Inflammatory macrophage treated with lipopolysaccharide for 1 hour (primary cell): ENCODE measurements at places on chromosomes 12 and 14.

- DNase-seq = peak; percentile 2
These were observed at the start of gene CLEC14A for GRCh38 chr14:38255673-38256532. TSS of gene CLEC14A (minus strand) at chr14:38256093. CDS start at chr14:38256022, 71 bp downstream.

DNA sequence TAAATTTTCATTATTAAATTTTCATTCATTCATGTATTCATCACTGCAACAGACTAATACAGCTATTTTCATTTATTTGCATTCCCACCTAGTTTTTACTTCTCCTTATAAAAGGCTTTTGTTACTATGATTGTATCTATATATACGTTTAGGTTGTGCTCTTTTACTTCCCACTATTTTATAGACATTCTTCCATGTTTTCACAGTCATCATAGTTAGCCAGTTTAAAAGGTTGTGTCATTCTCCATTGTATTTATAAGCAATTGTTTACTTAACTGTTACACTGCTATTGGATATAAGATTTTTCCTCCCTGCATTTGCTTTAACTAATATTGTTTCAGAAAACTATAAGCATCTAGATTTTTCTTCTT is 12.0 kb downstream of the ABHD12B start:
- DNase-seq = no peak

DNA sequence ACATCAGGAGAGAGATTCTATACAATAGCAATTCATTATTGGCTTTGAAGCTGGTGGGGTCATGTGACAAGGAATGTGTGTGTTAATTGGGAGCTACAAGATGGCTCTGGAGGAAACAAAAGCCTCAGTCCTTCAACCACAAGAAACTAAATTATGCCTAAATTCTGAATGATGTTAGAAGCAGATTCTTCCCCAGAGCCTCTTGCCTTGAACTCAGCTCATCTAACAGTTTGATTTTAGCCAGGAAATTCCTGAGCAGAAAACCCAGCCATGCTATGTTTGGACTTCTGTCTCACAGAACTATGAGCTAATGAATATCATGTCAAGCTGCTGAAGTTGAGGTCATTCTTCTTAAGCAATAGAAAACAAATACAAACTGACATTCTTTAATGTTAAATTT is 274.7 kb downstream of the SLC6A15 start:
- no peak for DNase-seq

GRCh38 chr12:64890873-64891468 is 66.5 kb downstream of the TBC1D30 start:
- peak; percentile 48 for DNase-seq

DNA sequence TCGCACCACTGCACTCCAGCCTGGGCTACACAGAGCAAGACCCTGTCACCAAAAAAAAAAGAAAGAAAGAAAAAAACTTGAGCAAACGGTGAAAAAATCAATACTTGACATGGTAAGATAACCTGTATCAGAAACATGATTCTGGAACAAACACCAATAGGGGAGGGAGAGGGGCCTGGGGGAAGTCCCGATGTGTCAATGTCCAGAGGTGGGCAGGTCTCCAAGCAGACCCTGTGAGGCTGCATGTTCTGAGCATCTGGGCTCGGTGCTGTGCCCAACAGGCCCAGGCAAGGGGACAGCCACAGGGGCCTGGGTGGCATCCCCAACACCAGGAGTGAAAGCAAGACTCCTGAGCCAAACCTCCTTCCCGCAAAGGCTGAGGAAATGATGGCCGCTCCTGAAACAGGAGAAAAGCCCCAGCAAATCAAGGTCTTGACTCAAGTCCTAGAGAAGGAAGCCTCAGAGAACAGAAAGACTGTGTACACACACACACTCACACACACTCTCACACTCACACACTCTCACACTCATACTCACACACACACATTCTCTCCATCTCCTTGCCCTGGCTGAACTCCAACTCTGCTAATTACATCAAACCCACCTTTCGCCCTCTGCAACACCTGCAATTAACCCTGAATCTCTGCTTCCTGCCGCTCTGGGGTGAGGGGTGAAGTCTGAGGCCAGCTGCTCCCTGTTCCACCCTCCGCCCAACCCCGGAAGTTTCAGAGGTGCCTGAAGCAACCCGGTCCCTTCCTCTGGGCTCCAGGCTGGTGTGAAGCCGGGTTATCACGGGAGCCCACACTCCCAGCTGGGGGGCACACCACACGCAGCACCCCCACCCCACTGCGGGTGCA is 20.4 kb downstream of the CCDC88C start:
- peak; percentile 38 for DNase-seq

- peak; percentile 87 for DNase-seq
These were observed 59.0 kb upstream of the ARID2 start for GRCh38 chr12:45670346-45671065.

GRCh38 chr14:101732118-101732517 is 29.4 kb upstream of the PPP2R5C start:
- DNase-seq = peak; percentile 81

GRCh38 chr12:46370380-46370734 is 2.2 kb downstream of the SLC38A2 start:
- DNase-seq = no peak

DNA sequence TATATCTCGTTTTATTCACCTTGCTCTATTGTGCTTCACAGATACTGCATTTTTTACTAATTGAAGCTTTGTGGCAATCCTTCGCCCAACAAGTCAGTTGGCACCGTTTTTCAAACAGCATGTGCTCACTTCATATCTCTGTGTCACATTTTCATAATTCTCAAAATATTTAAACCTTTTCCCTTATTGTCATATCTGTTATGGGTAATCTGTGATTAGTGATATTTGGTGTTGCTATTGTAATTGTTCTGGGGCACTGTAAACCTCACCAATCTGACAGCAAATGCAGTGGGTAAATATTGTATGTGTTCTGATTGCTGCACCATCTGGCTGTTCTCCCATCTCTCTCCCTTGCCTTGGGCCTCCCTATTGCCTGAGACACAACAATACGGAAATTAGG is 191.3 kb downstream of the BTG1 start:
- DNase-seq = no peak

DNA sequence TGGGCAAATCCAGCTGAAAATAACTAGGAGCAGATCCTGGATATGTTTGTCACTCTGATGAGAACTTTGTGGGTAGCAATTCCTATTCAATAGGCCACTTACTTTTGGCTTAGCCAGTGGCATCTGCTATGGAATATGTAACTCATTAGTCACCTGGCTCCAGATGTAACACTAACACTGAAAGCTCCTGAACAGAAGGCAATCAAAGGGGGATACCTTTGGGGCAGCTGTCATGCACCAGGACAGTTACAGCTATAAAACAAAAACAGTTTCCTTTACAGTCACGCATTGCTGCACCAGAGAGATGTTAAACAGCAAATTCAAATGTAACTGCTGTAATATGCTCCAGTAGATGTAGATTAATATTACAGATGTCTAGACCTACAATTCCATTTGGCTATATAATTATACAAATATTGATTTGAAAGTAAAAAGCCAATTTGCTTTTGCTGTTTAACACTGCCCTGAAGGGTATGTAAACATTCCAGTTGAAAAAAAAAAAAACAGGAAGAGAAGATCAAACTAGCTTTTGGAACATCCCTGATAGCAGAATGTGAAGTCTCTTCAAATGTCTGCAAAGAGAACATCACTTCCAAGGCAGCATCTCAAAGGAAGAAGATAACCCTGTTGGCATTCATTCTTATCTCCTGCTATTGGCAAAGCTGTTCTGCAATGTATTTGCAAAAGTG is 18.4 kb downstream of the RACGAP1 start:
- no peak for DNase-seq
